ENCODE measurements at places on chromosomes 1 and 21.

- no peak for ATAC-seq
Observed at GRCh38 chr1:64184003-64184440, 19.4 kb upstream of the UBE2U start.

- ATAC-seq = peak; percentile 91
Observed at GRCh38 chr1:76294482-76295194, 220.1 kb downstream of the ST6GALNAC3 start.

GRCh38 chr1:176801514-176802020, 338.6 kb downstream of the PAPPA2 start:
- ATAC-seq = no peak

DNA sequence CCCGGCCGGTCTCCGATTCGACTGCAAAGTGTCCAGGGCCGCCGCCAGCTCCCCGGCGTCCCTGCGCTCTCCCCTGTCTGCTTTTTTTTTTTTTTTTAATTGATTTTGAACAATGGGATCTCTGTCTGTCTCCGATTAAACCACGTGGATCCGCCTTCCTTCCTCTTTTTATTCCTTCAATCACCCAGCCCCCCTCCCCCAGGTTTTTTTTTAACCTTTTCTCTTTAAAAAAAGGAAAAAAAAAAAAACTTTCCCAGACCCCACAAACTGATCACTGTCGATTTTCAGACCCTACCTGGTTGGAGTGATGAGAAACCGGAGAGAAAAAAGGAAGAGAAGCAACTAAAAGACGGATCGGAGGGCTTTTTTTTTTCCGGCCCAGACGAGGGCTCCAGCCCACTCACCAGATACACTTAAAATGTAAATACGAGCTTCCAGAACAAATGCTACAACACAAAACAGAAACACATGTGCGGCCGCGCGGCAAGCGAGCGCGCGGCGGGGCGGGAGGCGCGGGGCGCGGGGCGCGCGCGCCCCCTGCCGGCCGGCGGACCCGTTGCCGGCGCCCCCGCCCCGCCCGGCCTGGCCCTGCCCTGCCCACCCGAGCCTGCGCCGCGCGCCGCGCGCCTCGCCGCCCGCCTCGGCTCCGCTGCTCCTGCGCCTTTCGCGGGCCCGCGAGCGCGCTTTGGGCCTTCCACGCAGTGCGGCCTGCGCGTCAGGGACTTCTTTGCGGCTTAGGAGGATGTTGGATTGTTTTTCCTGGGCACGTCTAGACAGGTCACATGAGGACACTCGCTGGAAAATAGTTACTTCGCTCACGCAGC, at the start of gene RCC2:
Gene RCC2 (minus strand): TSS at position 428 of the 824 bp plus-strand sequence. CDS start 1,163 bp downstream, outside the sequence.
- ATAC-seq = peak; percentile 83

DNA sequence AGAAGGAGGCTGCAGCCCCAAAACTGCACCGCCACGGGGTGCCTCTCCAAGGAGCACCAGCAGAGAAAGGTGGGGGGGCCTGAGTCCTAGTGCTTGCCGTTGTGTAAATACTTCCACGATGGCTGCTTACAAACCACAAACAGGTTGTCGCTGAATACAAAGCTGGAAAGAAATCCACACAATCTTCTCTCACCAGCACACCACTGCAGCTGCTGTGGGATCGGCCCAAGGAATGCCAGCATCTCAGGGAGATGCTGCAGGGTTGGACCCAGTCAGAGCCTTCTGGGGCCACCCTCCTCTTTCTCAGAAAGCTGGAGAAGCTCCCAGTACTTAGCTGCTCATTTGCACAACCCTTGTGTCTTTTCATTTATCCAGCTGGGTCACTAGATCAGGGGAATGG, 3.0 kb upstream of the S100A14 start:
- no peak for ATAC-seq

DNA sequence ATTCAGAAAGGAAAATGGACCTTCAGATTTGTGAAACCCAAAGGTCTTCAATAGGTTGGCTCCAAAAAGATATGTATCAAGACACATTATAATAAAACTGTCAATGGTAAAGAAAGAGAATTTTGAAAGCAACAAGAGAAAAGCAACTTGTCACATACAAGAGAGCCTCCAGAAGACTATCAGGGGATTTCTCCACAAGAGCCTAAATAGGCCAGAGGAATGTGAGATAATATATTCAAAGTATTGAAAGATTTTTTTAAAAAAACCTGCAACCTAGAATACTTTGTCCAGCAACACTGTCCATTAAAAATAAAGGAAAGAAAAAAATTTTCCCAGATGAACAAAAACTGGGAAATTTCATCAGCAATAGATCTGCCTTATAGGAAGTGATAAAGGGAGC, 869.6 kb upstream of the ADGRL2 start:
- no peak for ATAC-seq

DNA sequence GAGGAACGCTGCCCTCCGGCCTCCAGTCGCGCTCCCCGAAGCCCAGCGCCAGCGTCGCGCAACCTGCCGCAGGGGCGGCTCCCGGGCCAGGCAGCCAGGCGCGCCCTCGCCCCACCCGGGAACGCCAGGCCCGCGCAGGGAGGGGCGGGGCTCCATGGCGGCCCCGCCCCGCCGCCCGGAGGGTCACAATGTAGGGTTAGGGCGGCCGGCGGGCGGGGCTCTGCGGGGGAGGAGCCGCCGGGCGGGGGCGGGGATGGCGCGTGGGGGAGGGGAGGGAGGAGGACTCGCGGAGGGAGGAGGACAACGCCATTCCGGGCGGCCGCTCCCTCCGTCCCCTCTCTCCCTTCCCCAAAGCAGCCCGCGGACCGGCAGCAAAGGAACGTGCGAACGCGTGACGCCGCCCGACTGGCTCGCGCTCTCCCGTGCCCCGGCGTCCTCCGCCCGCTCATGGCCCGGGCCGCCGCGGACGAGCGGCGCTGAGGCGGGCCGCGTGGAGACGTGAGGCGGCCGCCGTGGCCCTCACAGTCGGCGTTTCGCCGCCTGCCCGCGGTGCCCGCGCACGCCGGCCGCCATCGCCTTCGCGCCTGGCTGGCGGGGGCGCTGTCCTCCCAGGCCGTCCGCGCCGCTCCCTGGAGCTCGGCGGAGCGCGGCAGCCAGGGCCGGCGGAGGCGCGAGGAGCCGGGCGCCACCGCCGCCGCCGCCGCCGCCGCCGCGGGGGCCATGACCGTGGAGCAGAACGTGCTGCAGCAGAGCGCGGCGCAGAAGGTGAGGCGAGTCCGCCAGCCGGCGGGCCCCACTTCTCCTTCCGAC, at the start of gene USP25:
Gene USP25 (plus strand): TSS at position 309 of the 810 bp plus-strand sequence. CDS start 412 bp downstream, at position 721.
- ATAC-seq = peak; percentile 94

DNA sequence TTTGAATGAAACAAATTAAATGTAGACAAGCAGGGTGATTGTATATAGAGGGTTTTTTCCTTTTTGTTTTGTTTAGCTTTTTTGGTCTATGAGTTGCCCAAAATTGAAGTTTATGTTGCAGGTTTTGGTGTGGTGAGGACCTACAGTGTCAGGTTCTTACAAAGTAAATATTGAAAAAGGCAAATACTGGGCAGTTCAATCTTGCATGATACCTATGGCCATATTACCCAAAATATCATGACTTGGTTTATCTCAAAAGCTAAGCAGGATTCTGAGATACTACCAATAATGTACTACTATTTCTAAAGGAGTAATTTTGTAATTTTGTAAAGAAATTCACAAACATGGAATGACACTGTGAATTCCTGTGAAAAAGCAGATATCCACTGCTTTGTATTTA, 1.8 kb downstream of the DNAJB4 start:
- no peak for ATAC-seq

DNA sequence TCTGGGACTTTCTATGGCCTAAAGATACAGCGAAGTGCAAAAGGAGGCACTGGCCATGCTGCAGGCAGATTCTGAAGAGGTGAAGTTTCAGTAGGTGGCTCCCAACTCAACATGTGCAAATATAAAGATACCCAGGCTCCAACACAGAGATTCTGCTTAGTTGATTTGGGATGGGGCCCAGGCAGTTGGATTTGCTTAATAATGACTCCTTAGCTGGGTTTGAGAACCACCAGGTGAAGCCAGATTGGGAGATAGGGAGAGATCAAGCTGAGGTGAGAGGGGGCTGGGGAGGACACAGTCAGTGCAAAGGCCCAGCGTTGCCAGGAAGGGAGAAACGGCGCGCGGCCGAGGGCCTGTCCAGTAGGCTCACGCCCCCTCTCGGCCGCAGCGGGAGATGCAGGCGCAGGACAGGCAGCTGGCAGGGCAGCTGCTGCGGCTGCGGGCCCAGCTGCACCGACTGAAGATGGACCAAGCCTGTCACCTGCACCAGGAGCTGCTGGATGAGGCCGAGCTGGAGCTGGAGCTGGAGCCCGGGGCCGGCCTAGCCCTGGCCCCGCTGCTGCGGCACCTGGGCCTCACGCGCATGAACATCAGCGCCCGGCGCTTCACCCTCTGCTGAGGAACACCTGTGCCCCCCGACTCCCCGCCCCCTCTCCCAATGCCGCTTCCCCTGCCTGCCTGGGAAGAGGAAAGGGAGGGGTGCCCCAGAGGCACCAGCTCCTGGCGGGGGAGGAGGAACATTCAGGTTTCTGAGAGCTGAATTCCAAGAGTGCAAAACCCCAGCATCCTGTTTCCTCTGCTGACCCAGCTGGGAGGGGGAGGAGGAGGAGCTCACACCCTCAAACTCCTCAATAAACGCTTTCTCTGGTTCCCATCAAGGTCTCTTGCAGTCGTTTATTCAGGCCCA, 1.2 kb downstream of the FAM167B start:
- peak; percentile 28 for ATAC-seq

DNA sequence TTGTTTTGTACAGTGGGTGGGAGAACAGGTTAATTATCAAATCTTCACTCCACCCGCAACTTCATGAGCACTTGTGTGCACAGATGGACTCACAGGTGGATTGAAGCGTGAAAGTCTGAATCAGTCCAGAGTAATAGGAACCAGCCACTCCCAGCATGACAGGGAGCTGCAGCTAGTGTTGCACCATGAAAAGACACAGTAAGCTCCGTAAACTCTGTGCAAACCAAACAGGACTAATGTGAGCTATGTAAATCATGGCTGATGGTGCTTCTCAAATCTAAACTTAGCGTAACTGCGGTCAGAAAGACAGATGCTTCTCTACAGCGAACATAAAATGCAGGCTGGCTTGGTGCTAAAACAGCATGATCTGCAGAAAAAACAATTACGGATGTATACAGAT, 114.4 kb downstream of the CENPF start:
- ATAC-seq = no peak

GRCh38 chr1:168146160-168146539, 9.4 kb upstream of the GPR161 start:
- ATAC-seq = no peak

DNA sequence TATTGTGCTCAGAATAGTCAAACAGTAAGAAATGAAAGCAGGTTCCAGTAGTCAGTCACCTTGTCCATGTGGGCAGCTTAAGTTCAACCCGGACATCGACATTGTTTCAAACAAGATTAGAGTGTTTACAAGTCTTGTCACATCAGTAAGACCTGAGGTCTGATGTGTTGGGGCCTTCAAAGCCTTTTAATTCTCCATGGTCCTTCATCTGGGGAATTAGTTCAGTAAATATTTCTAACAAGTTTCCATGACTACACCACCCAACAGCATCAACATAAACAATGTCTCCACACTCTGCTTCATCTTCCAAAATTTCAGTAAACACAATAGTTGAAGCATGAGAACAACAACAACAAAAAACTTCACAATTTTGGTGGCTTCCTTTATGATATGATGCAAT, 15.1 kb upstream of the ADORA1 start:
- no peak for ATAC-seq

DNA sequence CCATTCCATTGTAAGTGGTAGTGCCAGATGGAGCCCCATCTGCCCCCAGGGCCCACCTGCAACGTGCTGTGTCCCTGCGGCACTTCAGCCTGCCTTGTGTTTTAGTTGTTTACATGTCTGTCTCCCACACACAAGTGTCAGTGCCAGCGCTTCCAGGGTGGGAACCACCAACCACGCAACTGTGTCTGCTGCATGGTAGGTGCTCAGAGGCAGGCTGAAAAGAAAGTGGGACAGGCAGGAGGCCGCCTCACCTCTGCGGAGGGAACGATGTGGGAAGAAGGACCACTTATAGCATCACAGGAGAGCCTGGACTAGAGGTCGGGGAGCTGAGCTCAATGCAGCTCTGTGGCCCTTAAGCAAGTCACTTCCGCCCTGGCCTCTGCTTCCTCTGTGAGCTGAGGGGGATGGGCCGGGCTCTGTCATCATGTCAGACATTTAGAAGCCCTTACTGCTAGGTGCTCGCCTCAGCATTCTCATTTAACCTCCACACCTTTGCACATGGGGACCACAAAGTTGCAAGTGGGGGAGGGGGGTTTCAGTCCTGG, 17.9 kb downstream of the SLC9A1 start:
- peak; percentile 78 for ATAC-seq

- ATAC-seq = no peak
Observed at GRCh38 chr1:58155418-58156123, 391.0 kb downstream of the OMA1 start.

GRCh38 chr1:147837129-147837963, 65.2 kb upstream of the GJA8 start:
- no peak for ATAC-seq

- peak; percentile 76 for ATAC-seq
Observed at GRCh38 chr1:206864939-206865671, at the start of gene IL20. TSS of gene IL20 (plus strand) at chr1:206865623. CDS start at chr1:206865853, 230 bp downstream.
